ENCODE measurements at places on chromosomes 2 and 18. TPM values are rescaled to one million over a fixed set of nuclear protein-coding genes. Genes with fewer than 3 reads are reported as not detected.

DNA sequence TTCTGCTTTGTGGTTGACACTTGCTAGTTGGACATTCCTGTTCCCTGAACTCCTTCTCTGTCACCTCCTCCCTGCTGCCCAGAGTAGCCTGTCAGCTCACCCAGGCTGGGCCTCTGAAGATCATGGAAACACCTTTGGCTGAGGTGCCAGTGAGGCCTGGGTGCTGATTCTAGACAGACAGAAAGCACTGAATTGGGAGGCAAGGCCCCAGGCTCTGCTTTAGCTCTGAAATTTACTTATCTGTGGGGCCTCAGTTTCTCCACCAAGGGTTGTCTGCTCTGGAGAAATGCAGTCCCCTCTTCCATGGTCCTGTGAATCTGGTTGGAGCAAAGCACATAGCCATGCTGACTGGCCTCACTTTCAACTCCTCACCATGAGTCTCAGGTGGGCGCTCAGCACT is 104.6 kb upstream of the SIX3 start:
- no peak for DNase-seq

DNA sequence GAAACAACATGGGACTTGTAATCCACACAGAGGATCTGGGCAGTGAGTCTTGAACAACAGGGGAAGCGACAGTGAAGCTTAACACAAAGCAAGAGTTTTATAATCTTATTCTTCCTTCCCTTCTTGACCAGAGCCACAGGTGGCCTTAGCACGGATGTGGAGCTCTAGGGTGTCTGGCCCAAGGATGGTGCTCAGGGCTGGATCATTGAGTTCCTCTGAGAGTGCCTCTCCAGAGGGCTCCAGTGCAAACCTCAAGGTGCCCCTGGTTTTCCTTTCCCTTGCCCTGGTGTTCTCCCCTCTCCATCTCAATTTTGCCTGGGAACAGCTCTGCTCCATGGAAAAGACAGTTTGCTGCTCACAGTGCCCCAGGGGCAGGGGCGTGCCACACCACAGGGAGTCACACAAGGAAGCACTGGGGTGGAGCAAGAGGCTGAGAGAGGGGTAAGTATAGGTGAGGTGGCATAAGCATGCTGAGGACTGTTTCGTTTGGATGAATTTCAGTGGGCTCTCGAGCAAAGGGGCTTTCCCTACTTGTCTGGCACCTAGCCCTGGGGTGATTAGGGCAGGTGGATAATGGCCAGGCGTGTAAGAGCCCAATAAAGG is 88.6 kb upstream of the B3GNT7 start:
- DNase-seq: no peak

GRCh38 chr2:71333619-71334018 is 2.0 kb downstream of the ZNF638 start:
- DNase-seq: no peak

The LTBP1 gene
- total RNA-seq: 57.9 TPM

All from muscle of leg (tissue), 16 donors.